IPS DF 6.9 (cell line): ENCODE measurements at places on chromosomes 2 and 18.

- no peak for DNase-seq
These were observed 264.2 kb upstream of the TNP1 start for GRCh38 chr2:217124050-217124449.

DNA sequence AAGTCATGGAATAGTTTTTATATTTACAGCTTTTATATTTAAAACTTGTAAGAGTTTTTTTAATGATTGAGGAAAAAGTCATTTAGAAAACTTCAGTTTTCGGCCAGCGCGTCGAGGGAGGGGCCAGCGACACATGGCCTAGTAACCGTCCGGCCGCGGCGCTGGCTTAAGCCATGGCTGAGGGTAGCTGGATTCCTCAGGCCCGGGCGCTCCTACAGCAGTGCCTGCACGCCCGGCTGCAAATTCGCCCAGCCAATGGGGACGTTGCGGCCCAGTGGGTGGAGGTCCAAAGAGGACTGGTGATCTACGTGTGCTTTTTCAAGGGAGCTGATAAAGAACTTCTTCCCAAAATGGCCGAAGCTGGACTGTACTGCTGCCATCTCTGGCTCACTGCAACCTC, 4.9 kb upstream of the KLHL41 start:
- no peak for DNase-seq

- DNase-seq, result no peak
These were observed 32.1 kb upstream of the SH3BP4 start for GRCh38 chr2:234919711-234920110.

GRCh38 chr2:172564376-172564775, 8.5 kb downstream of the PDK1 start:
- DNase-seq, result no peak

- no peak for DNase-seq
These were observed 41.5 kb downstream of the SRSF7 start for GRCh38 chr2:38709567-38710194.

GRCh38 chr18:79246309-79247108, 149.2 kb upstream of the NFATC1 start:
- peak; percentile 58 for DNase-seq

- no peak for DNase-seq
These were observed 287.7 kb downstream of the CMPK2 start for GRCh38 chr2:6577960-6578359.

GRCh38 chr2:28348149-28348567, 44.5 kb upstream of the FOSL2 start:
- DNase-seq, result no peak

- DNase-seq, result no peak
These were observed 547.5 kb upstream of the TNP1 start for GRCh38 chr2:217407362-217407761.

- no peak for DNase-seq
These were observed 698.9 kb downstream of the GALR1 start for GRCh38 chr18:77948567-77948966.

DNA sequence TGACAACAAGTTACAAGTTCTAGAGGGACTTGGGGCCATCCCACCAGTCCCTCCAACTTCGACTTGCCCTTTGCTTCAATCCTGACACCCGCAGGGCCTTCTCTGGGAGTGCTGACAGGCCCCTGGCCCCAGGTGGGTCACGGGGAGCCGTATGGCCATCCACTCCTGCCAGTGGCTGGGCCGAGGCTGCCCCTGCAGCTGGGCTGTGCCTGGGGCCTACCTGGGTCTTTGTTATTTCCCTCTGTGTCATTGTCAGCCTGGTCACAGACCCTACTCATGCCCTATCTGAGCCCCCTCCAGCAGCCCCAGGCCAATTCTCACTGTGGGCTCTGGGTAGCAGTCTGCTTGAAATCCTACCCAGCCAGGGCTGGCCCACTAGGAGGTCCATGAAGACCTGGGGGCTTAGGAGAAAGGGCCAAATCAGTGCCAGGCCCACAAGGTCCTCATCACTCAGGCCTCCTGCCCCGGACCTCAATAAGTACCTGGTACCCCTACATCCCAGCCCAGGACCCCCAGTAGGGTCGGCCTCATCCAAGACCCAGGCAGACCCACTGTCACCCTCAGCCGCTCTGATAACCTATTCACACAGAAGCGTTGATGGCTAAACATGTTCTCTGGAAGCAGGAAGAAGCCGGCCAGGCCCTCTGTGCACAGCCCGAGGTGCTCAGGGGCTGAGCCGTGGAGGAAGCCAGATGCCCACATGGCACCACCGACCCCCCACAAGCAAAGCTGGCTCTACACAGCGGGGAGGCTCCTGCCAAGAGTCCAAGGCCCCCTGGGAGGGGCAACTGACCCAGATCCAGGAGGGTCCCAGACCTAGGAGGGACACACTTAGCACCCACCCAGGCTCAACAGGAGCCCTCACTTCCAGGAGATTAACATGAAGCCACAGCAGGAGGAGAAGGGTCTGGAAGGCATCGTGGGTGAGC, 57.7 kb downstream of the BIN1 start:
- no peak for DNase-seq

DNA sequence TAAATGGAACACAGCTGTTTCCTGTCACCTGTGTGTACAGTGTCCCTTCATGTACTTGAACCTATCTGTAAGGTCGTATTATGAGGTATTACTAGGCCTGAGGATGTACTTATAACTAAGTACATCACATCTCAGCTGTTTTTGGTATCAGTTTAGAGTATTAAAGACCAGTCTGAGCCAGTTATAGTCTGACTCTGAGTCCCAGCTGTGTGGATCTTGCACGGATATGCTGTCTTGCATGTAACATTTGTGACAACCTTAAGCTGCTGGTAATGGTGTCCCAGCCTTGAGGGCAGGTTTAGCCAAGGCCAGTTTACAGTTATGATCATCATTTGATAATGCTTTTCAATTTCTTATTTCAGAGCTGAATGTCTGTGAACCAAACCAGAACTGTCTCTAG, 496.3 kb downstream of the SLC4A3 start:
- DNase-seq, result no peak

DNA sequence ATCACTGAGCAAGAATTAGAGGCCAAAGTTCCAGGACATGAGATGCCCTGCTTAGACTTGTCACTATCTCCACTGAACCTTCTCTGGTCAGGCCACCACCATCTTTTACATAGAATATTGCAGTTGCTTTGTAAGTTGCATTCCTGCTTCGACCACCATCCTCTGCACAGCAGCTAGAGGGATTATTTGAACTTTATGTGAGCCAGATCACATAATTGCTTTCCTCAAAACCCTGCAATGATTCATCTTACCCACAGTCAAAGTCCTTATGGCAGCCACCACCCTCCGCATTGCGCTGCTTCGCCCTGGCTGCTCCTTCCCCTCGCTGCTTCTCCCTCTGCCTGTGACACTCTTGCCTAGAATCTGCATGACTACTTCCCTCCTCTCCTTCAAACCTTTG, 111.3 kb downstream of the EML6 start:
- DNase-seq, result no peak

- DNase-seq, result no peak
These were observed 78.2 kb downstream of the THNSL2 start for GRCh38 chr2:88248280-88248828.

GRCh38 chr18:23648940-23649607, 13.6 kb downstream of the ANKRD29 start:
- DNase-seq, result no peak

DNA sequence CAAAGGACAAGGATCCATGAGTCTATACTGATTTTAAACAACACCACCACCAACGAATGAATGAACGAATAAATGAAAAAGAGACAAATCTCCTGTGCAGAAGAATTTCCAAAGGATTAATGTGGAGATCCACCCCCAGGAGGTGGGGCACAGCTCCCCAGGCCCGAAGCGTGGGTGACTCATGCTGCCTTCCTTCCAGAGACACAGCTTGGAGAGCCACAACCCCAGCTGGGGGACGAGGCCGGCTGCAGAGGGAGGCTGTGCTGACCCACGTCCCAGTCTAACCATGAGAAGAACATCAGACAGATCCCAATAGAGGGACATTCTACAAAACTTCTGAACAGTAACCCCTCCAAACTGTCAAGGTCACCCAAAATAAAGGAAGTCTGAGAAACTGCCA, 557.3 kb upstream of the SALL3 start:
- DNase-seq, result no peak

DNA sequence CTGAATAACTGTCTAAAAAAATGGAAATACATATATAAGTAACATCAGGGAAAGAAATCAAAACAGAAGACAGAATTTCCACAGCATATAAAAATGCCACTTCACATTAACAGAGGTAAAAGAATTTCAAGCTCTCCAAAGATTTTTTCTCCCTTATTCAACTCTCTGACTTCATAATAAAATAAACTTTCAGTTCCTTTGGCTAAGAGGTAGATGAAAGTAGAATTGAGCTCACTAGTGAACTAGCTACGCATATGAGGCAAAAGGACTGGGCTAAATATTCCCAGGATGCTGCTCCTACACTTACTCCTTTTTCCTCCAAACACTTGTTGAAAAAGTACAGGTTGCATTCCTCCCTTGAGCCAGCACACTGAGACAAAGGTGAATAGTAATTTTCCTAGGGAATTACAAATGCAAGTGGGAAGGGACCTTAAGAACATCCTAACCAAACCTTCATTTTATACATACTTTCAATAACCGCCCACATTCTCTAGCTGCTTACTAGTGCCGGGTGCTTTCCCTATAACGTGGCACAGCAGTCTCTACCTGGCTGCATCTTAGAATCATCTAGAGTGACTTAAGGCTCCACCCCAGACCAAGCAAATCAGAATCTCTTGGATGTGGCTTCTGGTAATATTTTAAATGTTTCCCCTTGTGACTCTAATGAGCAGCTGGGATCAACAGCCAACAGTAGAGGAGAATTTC, 136.6 kb downstream of the MTCL1 start:
- DNase-seq, result no peak
